ENCODE measurements at places on chromosomes 3 and 15.

DNA sequence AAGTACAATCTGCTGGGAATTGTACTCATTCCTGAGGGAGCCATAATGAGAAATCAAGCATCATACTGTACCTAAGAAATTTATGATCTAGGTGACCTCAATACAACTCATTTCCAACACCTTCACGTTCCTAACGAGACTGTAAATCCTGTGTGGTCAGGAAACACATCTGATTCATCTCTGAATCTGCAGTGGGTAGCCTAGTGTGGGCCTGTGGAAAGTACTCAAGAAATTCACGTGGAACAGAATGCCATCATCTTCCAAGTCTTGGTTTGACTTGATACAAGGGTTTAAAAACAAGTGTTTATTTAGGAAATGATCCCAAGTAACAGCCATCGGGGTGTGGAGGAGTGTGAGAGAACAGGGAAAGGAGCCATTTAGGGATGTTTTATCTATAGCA is 568.9 kb downstream of the EDEM1 start:
- no peak for DNase-seq

DNA sequence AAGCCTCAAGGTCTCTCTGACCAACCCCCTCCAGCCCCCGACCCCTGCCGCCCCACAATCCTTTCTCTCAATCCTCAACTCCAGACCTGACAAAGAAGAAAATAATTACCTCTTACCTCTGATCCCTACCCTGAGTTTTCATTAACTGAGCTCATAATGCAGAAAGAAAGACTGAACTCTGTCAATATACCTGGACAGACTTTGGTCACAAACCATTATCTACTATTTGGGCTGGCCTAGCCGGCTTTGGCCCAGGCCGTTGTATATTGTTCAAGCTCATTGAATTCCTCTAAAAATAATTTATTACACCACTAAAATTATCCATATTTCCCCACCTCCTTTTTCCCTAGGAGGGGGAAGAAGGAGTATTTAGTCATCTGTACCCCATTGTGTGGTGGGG is 29.3 kb upstream of the SPTSSB start:
- DNase-seq, result no peak

GRCh38 chr3:23475446-23475845 is 272.3 kb downstream of the UBE2E2 start:
- no peak for DNase-seq

DNA sequence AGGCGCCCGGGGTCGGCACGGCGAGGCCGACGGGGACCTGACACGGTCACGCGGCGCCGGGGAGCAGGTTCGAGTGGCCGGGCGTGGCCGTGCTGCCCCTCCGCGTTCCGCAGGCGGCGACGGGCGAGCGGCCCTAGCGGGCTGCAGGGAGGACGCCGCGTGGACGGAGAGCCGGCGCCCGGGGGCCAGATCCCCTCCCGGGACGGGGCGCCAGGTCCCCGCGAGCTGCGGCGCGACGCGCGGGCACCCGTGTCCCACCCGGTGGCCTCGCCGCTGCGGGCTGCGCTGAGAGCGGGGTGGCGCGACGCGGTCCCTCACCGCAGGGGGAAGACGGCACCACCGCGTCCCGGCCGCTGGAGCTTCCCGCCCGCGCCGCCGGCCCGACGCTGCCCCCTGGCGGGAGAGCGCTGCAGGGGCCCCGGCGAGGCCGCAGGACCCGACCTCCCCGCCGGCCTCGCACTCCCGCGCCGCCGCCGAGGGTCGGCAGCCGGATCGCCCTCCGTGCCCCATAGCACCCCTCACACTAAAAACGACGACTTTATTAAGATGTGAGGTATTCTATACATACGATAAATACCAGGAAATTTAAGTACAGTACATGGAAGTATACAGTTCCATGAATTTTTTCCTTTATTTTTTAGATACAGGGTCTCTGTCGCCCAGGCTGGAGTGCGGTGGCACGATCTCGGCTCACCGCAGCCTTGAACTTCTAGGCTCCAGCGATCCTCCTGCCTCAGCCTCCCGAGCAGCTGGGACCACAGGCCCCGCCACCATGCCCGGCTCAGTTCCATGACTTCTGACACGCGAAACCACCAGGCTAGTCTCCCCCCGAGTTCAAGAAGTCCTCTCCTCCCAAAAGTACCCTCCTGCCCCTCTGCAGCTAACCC is 1.3 kb upstream of the PIGZ start:
- peak; percentile 83 for DNase-seq

DNA sequence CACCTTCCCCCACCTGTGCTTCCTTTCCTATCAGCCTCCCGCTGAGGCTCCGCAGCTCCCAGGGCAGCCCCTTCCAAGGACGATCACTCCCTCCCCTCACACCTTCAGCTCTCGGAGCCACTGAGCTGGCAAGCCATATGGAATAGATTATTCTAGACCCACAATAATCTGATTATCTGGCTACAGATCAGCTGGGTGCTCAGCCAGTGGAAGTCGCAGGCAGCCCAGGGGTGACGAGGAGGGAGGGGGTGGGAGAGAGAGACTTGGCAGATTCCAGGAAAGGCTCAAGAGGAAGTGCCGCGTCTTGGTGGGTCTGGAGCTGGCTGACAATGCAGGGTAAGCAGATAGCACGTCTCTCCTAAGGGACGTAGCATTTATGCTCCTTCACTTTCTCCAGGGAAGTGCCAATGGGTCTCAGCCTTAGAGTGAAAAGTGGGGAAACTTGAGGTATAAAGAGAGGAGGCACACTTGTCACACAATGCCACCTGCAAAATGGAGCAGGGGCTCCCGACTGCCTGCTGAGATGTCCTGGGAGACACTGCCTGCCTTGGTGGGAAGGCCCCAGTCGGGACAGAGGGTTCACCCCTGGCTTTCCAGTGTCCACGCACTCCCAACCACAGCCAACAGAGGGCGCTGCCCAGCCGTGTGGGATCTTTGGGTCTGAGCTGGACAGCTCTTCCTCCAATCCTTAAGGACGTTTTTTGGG is 9.4 kb upstream of the MESP1 start:
- DNase-seq, result peak; percentile 82

DNA sequence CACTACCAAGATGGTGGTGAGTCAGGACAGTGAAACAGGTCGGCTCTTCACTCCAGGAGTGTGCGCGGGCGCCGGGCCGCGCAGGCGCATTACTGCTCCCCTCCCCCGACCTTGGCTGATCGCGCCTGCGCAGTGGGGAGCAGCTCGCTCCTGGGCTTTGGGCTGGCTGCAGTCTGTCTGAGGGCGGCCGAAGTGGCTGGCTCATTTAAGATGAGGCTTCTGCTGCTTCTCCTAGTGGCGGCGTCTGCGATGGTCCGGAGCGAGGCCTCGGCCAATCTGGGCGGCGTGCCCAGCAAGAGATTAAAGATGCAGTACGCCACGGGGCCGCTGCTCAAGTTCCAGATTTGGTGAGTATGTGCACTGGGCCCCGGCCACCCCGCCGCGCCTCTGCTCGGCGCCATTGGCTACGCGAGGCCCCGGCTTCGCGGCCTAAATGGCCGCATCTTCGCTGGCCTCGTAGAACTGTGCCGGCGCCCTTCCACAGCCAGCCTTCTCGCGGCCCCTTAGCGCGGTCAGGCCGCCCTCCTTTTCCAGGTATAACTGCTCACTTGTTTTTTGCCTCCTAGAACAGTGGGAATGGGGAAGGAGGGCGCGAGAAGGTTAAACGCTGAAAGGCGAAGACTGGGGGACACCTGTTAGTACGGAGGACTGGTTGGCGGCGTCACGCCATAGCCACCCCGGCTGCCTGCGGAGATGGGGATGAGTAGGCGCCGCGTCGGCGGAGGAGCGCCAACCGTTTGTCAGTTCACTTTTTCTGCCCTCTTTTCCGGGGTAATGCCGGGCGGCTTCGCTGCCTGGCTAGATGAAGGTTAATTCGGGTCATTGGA is at the start of gene SELENOT:
Gene SELENOT, plus strand, starts transcription at position 169 of the 827 bp plus-strand sequence. Its CDS starts 42 bp downstream, at position 211.
- DNase-seq, result peak; percentile 95

GRCh38 chr3:152539191-152539764 is 270.5 kb downstream of the MBNL1 start:
- DNase-seq, result no peak

DNA sequence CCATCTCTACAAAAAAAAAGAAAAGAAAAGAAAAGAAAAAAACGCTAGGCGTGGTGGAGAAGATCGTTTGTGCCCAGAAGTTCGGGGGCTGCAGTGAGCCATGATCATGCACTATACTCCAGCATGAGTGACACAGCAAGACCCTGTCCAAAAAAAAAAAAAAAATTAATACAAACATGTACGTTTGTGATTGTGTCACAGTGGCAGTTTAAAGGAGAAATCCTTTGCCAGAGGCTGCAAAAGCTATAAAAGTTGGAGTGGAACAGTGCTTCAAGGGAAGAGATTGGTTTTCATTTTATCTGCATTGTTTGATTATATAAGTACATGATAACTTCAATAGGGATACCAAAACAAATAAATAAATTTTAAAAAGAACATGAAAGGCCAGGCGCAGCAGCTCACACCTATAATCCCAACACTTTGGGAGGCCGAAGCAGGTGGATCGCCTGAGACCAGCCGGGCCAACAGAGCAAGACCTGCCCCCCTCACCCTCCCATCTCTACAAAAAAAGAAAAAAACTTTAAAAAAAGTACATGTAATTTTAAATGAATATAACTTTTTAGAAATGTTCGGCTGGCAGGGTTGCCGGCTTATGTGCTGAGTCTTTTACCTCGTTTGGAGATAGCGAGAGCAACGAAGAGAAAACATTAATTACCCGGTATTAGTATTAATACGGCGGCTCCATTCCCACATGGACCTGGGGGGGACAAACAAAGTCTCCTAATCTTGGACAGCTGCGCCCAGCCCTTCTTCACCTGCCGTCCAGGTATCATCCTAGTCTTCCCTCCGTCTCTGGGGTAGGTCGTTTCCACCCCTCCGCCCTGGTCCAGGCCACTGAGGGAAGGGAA is 573 bp upstream of the DIS3L start:
- DNase-seq, result peak; percentile 12

- no peak for DNase-seq
These were observed 99.9 kb downstream of the SRGAP3 start for GRCh38 chr3:9149566-9149965.

DNA sequence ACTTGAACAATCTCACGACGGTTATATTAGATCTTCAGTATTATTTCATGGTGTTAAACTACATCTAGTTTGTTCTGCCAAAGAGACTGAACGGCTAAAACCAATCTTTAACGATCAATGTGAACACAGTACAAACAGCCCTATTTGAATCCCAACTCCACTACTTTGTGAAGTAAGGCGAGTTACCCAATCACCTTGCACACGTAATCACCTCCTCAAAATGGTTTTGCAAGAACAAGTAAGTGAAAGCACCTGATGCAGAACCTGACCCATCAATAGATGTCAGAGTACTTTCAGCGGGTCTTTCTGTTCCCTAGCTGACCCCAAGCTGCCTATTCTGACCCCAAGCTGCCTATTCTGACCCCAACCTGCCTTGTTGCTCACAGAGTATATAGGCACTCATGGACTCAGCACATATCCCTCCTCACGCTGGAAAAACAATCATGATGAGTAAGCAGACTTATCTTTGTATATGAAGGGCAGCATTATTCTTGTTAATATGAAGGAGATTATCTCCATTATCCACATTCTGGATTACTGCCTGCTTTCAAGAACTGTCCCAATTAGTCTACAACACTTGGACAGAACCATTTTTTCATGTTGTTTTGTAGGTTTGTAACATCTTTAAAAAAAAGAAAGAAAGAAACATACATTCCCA is 3.7 kb downstream of the KPNA1 start:
- no peak for DNase-seq

DNA sequence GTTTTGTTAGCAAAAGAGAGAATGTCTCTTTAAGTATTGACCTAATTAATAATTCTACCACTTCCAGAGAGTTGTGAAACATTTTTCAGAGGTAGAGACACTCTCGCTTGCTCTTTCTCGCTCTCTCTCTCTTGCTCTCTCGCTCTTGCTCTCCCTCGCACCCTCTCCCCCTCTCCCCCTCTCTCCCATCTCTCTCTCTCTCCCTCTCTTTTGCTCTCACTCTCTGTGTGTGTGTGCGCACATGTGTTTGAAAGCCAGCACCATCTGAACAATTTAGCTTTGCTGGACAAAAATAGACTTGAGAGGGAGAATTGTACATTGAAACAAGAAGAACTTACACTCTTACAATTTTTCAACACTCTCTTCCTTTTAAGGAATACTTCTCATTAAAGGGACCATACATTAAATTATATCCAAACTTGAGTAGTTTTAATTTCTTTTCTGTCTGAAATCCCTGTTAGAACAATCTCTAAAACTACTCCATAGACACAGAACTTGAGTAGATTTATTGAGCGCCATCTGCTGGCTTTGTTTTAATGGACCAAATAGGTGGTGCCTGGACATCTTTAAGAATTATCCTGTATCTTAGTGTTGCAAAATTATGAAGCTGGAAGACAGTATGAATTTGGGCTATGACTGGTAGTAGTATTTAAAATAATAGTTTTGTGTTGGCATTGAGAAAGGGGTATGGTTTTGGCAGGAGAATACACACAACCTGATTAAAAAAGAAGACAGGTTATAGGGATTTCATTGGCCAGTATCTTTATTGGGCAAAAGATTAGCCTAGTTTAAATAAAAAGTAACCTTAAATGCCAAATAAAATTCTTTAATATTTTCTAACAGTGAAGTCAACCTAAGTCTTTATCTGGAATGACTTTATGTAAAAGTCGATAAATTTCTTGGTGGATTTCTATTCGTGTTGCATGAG is 124.6 kb downstream of the AKAP13 start:
- peak; percentile 53 for DNase-seq

- DNase-seq, result no peak
These were observed 76.4 kb downstream of the FNDC3B start for GRCh38 chr3:172115787-172116186.

DNA sequence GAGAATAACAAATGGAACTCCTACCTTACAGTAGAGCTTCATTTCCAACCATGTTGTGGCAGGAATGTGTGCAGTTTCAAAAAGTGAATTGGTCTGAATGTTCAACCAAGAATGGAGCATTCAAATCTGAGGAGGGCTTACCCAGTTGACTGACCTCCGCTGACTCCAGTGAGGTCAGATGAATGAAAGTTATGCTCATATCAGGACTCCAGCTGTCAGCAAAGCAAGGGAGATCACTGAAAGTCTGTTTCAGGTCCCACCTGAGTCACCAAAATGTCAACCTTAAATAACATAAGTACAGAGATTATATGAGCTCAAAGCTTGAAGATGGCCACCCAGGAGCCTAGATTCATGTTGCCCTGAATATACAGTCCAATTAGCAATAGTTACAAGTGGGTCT is 473.5 kb downstream of the RBMS3 start:
- no peak for DNase-seq

- DNase-seq, result no peak
These were observed 33.6 kb downstream of the CD200 start for GRCh38 chr3:112366522-112366921.

DNA sequence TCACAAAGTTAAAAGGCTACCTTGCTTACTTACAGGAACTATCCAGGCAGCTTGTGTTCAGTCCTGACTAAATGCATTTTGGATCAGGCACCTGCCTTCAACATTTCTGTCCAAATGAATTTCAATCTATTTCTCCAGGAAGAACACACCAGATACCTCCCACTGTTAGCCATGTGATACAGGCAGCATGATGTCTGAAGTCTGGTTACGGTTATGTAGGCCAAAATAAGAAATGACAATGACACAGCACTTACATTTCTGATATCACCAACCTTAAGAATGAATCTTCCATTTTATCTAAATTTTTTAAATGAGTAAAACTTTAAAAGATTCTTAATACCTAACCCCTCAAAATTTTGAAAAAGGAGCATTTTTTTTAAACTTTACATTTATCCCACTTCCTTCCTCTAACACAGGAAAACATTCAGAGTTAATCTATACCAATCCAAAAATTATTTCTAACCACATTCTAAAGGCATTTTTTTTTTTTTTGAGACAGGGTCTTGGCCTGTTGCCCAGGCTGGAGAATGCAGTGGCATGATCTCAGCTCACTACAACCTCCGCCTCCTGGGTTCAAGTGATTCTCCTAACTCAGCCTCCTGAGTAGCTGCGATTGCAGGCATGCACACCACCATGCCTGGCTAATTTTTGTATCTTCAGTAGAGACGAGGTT is at the start of gene MAP4:
Gene MAP4, minus strand, starts transcription at position 116 of the 673 bp plus-strand sequence. CDS start 17,556 bp downstream, outside the sequence.
- DNase-seq, result no peak
